ENCODE measurements at places on chromosomes 1 and 21.

GRCh38 chr1:186375929-186376319, 286 bp downstream of the ODR4 start:
- no peak for DNase-seq

DNA sequence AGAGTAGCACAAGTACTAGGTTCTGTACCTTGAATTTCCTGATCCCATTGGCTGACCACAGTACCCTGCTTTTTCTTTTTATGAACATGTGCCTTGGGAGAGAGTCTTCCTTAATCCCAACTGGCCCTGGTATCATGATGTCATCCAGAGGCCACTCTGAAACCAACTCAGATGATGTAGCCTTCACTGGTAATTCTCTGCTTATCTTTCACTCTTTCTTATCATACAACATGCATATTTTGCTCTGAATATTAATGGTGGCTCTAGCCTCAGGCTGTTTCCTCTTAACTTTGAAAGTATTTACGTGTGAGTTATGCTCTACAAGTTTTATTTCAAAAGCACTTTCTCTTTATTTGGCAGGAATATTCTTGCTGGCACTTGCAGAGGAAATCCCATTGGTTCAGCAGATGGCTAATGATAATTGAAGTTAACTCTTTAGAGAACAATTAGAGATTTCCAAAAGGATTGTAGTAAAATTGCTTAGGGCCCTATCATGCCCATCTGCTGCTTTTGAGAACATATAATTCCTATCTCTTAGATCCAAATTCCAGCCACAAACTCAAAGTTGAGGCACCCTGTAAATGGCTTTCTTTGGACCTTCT, 86.1 kb downstream of the PTGER3 start:
- no peak for DNase-seq

- DNase-seq: no peak
These were observed 28.8 kb upstream of the ZBTB18 start for GRCh38 chr1:244022311-244022710.

GRCh38 chr1:61102041-61102440, 19.7 kb downstream of the NFIA start:
- DNase-seq: no peak

DNA sequence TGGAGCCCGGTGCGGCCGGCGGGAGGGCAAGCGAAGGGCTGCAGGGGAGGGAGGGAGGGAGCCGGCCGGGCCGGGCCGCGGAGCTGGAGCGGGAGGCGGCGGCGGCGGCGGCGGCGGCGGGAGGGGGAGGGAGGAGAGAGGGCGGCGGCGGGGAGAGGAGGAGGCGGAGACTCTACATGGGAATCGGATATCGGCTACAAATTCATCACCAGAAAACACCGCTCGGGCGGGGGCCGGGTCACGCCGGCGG, at the start of gene AKT3:
TSS of gene AKT3 (minus strand) at position 42 of the 250 bp plus-strand sequence. CDS start 7,073 bp downstream, outside the sequence.
- DNase-seq: no peak

- peak; percentile 83 for DNase-seq
These were observed 45.8 kb downstream of the TMCC2 start for GRCh38 chr1:205273551-205273982.

DNA sequence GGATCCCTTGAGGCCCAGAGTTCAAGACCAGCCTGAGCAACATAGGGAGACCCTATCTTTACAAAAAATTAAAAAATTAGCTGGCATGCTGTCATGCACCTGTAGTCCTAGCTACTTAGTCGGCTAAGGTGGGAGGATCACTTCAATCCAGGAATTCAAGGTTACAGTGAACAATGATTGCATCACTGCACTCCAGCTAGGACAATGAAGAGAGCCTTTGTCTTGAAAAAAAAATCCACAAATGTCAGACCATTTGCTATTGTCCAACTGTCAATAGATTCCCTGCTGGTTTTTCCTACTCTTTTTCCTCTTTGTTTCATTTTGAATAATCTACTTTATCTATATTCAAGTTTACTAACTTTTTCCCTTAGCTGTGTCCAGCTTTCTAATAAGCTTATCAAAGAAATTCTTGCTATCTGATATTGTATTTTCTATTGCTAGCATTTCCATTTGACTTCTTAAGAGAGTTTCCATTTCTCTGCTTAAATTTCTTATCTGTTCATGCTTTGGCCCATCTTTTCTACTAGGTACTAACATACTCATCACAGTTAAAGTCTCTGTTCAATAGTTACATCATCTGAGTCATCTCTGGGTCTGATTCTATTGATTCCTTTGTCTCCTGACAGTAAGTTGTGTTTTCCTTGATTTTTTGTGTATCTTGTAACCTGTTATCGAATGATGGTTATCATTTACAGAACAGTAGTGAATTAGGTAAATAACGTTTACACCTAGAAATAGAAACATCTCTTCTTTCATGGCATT, 14.8 kb downstream of the MT1HL1 start:
- DNase-seq: no peak

GRCh38 chr1:39632323-39632681, 7.1 kb downstream of the HEYL start:
- no peak for DNase-seq

DNA sequence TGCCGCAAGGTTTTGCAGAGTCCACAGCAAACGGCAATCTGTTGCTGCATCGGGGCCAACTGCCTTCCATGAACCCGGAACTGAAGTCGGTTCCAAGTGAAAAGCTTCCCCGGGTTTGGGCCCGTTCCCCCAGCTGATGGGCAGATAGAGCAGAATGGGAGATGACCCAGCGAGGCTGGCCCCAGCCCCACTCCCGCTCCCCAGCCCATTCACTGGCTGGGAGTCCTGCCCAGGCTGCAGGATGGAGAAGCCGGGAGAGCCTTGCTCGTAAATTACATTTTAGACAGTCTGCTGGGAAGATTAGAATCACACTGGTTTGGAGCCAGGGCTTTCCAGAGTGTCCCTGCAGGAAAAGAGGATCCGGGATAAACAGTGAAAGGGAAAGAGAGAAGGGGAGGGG, 31.6 kb upstream of the PAX7 start:
- no peak for DNase-seq

GRCh38 chr21:37341254-37341960, 25.2 kb upstream of the DYRK1A start:
- no peak for DNase-seq

GRCh38 chr1:83619170-83619896, 379.6 kb downstream of the TTLL7 start:
- no peak for DNase-seq

DNA sequence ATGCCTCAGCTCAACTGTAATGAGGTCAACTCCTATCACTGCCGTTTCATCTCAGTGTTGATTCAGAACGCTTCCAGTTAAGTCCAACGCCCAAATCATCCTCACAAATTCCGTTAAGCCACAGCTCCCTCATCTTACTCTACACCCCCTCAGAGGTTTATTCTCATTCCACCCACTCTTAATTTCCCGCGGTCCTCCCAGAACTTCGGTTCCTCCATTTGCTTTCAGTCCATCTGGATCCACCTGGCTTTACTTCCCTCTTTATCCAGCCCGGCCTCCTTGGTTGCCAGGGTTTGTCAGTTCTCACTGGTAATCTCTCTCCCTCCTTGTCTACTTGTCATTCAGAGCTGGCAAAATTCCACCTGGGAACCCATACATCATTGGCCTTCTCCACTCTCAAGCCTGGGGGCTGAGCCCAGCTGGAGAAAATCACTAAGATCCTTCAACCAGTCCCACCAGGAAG, 51.3 kb upstream of the RUNX1 start:
- no peak for DNase-seq

DNA sequence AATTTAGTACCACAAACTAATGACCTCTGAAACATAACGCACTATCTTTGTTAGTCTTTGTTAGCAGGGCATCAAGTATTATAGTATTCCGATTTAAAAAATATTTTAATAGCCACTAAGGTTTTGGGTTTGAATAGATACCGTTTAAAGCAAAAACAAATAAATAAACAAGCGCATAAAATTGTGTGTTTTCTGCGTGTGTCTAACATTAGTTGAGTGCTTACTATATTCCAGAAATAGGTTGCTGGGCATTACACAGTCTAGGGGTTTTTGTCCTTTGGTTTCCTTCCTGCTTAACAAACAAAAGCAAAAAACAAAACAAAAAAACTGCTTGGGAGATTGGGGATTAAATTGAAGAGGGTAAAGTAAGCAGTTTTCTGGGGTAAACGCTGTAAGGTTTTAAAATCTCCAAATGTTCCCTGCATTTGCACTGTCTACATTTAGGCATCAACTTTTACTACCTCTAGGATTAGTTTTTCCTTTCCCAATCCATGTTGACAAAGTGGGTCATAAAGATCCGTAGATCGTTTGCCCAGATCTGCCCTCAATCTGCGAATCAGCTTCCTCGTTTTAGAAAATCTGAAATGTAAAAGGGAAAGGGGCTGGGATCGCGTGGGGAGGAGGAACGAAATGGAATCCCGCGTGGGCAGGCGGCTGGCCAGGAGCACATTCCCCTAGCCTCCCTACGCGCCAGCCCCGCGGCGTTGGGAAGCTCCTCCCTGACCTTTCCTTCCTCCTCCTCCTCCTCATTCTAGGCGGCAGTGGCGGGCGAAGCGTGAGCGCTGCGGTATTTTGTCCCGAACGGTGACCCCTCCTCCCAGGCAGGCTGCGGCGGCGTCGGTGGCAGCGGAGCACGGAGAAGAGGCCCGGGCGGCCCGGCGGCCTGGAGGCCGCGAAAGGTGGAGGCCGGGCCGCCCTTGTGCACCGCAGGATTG, at the start of gene KCTD3:
TSS of gene KCTD3 (plus strand) at position 749 of the 935 bp plus-strand sequence. CDS start 382 bp downstream, outside the sequence.
- peak; percentile 26 for DNase-seq

- DNase-seq: no peak
These were observed 472.4 kb downstream of the SETD4 start for GRCh38 chr21:35587841-35588380.

DNA sequence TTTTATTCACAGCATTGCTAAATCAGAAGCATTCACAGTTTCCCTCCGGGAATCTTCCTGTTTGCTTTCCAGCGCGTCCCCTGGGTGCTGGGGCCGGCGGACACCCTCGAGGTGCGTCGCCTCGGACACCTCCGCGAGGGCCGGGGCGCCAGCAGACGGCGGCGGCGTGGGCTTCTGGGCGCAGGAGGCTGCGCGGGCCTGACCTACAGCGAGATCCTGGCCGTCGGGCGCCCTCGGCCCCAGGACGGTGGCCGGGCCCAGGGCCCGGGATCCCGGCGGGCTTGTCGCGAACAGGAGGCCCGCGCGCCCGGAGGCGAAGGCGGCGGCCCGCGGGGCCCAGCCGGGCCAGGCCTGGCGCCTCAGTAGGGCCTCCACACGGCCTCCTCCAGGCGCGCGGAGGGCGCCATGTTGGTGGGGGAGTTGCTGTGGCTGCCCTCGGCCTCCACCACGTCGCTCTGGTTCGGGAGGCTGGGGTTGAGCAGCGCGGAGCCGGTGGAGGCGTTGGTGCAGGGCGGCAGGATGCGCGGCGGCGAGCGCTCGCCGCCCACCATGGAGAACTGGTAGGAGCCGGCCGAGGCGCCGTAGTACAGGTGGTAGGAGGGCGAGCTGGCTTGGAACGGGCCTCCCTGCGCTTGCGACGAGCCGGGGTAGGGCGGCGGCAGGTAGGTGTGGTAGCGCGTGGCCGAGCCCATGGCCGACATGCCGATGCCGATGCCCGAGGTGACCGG, 123.1 kb downstream of the CLIC6 start:
- DNase-seq: no peak

DNA sequence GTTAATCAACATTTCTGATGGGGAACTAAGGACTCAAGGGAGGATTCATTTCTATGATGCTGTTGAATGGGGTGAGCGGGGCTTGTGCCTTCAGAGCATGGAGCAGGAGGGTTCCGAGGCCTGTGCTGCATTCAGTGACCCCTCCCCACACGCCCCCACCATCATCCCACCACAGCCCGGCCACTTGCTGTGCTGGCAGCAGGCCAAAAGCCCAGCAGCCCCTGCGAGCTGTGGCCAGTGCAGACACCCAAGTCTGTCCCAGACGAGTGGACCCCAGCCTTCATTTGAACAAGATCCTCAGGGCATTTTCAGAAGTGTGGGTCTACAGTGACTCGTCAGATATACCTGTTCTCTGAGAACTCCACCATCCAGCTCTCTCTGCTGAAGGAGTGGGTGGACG, 242.0 kb downstream of the GRIK3 start:
- no peak for DNase-seq

GRCh38 chr1:224852901-224853568, 76.4 kb upstream of the DNAH14 start:
- DNase-seq: no peak

DNA sequence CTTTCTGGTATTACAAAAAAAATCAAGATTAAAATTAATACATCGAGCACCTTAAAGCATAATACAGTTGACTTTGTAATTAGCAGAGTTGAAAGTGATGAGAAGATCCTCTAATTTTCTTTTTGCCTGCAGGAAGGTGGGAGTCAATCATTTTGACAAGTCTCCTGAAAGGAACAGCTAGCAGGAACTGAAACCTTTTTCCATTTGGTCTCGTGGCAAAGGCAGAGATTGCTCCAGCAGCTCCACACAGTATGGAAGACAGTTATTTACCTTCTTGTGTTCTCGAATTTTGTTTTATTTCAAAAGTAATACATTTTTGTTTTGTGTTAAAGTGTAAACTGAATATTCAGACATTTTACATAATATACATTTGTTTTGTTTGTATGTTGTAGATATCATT, 7.7 kb downstream of the S100PBP start:
- no peak for DNase-seq

- no peak for DNase-seq
These were observed 33.4 kb downstream of the OR2G3 start for GRCh38 chr1:247638781-247639180.

DNA sequence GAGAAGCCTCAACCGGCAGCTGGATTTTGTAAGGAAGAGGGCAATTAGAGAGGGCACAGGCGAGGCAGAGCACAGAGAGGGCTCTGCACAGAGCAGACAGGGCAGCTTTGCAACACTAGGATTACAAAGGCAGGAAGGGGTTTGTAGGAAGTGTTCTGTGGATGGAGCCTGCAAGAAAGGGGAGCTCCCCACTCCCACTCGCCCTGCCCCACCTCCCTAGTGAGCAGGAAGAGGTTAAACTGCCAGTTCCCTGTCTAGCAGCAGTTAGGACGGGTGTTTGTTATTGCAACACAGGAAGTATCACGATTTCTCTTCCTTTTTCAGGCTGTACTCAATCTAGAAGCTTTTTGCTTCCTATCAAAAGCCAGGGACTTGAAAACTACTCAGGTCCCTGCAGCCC, 63.3 kb upstream of the LRRC8D start:
- DNase-seq: no peak

- DNase-seq: no peak
These were observed 375.4 kb downstream of the COL11A1 start for GRCh38 chr1:102732927-102733326.

- DNase-seq: no peak
These were observed 12.4 kb downstream of the NT5C1A start for GRCh38 chr1:39659538-39659937.
